ENCODE measurements at places on chromosomes 2 and 18.

GRCh38 chr18:9865764-9866490, 19.8 kb upstream of the TXNDC2 start:
- no peak for DNase-seq

DNA sequence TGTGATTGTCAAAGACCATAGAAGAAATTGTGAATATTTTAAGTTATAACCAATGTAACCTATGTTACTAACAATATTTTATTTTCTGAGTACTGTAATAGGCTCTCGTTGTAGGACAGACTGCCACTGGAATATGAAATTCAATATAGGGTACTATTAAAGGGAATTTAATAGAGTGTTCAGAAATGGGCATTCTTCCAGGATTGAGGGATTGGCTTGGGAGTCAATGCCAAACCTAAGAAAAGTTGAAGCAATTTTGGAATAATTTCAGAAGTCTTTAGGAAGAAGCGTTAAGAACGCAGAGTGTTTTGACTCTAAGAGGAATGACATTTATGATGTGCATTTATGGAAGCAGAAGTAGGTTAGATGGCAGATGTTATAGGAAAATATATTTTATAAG, 79.0 kb downstream of the ACVR2A start:
- DNase-seq, result no peak

- no peak for DNase-seq
Measured at GRCh38 chr2:147487978-147488289, 356.9 kb upstream of the ACVR2A start.

GRCh38 chr2:6470518-6470917, 395.2 kb downstream of the CMPK2 start:
- no peak for DNase-seq

DNA sequence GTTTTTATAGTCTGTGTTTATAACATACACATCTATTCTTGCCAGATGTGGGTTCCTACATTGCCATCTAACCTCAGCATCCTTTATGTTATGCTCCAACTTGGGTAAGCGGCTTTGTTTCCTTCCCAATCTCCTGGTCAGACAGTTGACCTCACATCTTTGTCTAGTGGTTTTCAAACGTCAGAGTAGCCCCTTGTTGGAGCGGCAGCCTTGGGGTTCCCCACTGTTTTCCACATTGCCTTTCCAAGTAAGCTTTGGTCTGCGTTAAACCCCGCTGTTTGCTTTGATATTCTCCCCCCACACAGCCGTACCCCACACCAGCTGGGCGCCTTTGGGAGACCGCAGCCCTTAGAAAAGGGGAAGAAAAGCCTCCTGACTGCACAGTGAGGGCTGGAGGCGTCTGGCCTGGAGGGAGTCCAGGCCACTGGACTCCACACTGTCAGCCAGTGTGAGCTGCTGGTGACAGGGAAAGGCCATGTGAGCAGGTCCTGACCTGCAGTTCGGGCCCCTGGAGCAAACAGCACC, 83.3 kb downstream of the MALT1 start:
- no peak for DNase-seq

DNA sequence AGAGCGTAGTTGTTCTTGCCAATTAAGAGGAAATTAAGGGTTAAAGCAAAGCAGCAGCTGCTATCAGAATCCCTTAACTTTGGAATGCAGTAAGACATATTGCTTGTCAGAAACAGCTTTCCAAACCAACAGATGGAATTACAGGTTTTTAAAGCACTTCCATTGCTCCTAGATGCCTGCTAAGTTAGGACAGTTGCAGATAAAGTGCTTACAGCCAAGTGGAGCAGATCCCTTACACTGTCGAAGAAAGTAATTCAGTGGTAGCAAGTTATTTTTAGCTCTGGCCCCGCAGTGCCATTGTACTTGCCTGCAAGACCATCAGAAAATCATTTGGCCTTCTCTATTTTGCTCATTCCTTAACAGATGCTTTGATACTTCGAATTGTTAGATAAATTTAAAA, 5.4 kb downstream of the PDK1 start:
- DNase-seq, result no peak

DNA sequence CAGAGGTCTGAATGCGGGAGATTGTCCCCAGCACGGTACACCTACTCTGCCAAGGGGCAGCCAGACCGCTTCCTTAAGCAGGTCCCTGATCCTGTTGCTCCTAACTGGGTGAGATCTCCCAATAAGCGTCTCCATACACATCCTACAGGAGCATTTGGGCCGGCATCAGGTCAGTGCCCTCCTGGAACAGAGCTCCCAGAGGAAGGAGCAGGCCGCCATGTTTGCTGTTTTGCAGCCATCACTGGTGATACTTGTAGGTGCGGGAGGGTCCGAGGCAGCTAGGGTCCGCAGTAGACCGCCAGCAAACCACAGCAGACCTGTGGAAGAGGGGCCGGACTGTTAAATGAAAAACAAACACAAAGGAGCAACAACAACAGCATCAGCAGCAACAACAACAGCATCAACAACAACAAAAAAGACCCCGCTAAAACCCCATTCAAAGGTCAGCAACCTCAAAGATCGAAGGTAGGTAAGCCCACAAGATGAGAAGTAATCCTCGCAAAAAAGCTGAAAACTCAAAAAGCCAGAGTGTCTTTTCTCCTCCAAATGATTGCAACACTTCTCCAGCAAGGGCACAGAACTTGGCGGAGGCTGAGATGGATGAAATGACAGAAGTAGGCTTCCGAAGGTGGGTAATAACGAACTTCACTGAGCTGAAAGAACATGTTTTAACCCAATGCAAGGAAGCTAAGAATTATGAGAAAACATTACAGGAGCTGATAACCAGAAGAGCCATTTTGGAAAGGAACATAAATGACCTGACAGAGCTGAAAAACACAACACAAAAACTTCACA, 79.0 kb upstream of the CDH7 start:
- no peak for DNase-seq

- no peak for DNase-seq
Measured at GRCh38 chr2:62319070-62319469, 123.2 kb downstream of the B3GNT2 start.

DNA sequence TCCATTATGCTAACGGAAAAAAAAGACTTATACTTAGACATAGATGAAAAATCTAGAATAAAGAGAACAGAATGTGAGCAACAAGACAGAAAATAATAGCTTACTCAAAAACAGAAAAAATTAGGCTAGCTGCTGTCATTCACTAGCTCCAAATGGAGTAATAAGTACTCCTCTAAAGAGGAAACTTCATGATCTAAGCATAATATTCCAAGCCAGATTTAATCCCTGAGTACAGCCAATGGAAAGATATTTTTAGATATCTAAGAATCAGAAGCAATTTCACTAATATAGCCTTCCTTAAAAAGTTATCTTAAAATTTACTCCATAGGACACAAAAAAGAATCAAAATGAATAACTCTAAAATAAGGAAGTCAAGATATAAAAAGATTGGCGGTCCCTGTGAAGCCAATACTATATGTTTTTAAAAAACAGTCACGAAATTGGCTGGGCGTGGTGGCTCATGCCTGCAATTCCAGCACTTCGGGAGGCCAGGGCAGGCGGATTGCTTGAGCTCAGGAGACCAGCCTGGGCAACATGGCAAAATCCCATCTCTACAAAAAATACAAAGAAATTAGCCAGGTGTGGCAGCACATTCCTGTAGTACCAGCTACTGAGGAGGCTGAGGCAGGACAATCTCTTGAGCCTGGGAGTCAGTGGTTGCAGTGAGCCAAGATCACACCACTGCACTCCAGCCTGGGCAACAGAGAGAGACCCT, 123.2 kb upstream of the BCL2L11 start:
- no peak for DNase-seq

GRCh38 chr2:19607400-19607799, 249.0 kb upstream of the OSR1 start:
- DNase-seq, result no peak

- DNase-seq, result no peak
Measured at GRCh38 chr18:72866901-72867745, 664 bp downstream of the NETO1 start.

GRCh38 chr2:189465076-189465475, 23.8 kb downstream of the WDR75 start:
- no peak for DNase-seq

DNA sequence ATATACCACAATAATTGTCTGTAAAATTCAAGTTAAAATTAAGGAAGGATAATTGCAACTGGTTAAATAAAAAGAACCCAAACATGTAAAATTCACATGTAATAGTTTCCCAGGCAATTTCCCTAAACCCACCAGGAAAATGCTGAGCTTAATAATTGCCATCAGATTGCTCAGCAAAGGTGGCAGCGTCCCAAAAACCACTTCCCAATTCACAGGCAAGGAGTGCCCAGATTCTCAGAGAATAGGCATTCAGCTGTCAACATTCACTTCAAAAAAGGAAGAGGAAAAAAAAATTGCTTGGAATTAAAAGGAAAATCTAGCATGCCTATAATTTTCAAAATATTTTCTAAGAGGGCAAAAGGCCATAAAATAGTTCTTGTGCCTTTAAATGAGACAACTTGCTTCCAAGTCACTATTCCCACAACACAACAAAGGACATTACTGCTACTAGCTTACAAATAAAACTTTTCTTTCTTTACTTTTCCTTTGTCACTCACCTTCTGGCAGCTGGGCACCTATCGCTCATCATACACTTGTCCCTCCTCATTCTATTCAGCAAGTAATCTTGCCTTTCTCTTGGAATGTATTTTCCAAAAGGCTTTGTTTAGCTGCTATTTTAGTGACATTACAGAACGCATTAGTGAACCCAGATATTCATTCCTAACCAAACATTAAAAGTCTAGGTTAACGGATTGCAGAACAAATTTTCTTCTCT, 15.2 kb downstream of the SRBD1 start:
- no peak for DNase-seq

DNA sequence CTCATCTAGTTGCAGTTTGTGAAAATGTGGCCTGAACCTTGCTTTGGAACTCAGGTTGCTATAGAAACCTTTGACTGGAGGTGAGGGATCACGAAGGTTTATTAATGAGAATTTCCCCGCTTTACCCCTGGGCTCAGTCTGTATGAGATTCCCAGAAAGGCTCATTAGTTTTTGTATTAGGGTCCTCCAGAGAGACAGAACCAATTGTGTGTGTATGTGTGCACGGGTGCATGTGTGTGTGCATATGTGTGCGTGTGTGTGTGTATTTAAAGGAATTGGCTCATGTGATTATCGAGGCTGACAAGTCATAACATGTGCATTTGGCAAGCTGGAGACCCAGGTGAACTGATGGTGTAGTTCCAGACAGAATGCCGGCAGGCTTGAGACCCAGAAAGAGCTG, 113.8 kb upstream of the DLX2 start:
- DNase-seq, result no peak

GRCh38 chr2:233938676-233939370, 21.6 kb downstream of the TRPM8 start:
- DNase-seq, result no peak

GRCh38 chr2:169978402-169979017, 151.3 kb downstream of the UBR3 start:
- no peak for DNase-seq

- no peak for DNase-seq
Measured at GRCh38 chr2:163554864-163555263, 180.9 kb downstream of the FIGN start.

DNA sequence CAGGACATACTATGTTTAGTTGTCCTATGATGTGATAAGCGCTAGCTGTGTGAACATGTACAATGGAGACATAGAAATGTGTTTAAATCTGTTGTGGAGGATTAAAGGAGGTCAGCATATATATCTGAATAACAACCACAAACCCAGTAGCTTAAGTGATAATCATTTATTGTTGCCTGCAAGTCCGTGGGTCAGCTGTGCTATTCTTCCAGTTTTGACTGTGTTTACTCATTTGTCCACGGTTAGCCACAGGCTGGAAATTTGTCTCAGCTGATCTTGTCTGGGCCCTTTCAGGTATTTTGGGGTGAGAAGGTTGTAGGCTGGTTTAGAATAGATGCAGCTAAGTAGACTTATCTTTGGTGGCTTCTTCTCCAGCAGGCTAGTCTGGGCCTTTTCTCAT, 110.4 kb downstream of the PARD3B start:
- DNase-seq, result no peak

GRCh38 chr2:71695235-71696120, 242.1 kb downstream of the DYSF start:
- no peak for DNase-seq

DNA sequence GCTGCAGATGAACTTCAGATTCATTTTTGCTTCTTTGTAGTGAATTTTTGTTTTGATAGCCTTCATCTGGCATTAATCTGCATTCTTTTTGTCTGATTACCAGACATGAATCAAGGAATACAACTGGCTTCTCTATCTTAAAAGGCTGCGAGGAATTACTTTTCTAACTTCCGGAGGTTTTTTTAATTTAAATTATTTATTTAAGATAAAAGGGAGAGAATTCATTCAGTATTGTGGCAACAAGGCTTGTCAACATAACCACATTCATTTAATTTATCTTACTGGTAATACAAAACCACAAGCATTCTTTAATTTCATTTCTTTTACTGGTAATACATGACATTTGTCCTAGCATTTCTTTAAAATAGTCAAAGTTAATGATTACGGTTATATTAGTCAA, 36.0 kb downstream of the CSRNP3 start:
- no peak for DNase-seq

DNA sequence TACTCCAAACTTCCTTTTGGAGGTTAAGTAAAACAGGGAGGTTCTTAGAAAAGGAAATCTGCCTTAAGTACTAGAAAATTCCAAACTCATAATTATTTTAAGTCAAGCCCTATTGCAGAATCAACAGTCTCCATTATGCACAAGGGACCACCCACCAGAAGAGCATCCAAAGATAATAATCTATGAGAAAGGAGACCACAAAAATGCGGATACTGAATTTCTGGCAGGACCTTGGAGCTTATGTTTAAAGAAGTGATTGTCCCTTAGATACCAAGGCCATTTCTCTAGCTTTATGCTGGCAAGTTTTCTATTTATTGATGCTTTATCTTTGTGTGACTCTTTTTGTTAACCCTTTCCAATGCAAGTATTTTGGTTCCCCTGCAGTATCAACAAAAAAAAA, 404.0 kb upstream of the MMADHC start:
- DNase-seq, result no peak

- DNase-seq, result no peak
Measured at GRCh38 chr18:159037-159652, 788 bp downstream of the USP14 start.

DNA sequence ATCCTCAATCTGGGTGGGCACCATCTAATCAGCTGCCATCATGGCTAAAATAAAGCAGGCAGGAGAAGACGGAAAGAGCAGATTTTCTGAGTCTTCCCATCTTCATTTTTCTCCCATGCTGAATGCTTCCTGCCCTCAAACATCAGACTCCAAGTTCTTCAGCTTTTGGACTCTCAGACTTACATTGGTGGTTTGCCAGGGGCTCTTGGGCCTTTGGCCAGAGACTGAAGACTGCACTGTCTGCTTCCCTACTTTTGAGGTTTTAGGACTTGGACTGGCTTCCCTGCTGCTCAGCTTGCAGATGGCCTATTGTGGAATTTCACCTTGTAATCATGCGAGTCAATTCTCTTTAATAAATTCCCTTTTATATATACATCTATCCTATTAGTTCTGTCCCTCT, 36.6 kb downstream of the DIPK1C start:
- DNase-seq, result no peak
